ENCODE measurements at places on chromosomes 12 and 14.

DNA sequence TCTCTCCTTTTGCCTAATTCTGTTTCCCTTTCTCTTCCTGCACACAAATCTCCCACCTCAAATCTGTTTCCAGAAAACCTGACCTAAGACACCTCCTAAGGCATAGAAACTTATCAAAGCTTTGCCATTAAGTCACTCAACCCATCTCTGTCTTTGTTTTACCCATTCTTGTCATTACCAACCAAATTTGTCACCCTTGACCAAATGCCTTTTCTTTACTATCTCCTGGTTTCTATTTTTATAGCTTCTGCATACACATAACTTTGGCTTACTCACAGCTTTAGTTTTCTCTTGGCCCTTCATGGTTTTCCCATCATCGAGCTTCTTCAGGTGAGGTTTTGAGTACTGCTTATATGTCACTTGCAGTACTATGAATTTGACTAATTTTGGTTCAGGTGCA is 184.2 kb downstream of the BCAT1 start:
- DNase-seq = no peak
- no peaks in the 10 kb centered on the region for H3K36me3 ChIP-seq
- H3K4me3 ChIP-seq = no peak overlapping the region
- H3K27me3 ChIP-seq = no peaks in the 10 kb centered on the region
- H3K4me1 ChIP-seq = peaks cover 19% of the 10 kb centered on the region

DNA sequence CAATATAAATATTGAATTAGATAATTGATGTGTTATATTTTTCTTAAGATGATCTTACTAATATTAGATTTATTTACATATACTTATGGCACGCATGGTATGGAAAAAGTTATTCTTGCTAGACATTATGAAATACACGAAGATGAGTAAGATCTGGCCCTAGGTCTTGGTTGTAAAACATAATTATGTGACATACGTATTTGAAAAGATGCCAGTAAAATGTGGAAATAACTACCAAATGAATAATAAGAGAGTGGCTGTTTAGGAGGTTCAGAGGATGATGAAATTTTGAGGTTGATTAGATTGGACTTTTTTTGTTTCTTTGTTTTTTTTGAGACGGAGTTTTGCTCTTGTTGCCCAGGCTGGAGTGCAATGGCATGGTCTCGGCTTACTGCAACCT is 41.3 kb downstream of the FANCM start:
- H3K27me3 ChIP-seq = no peaks in the 10 kb centered on the region
- no peaks in the 10 kb centered on the region for H3K36me3 ChIP-seq
- H3K4me3 ChIP-seq = no peak overlapping the region
- no peaks in the 10 kb centered on the region for H3K4me1 ChIP-seq
- DNase-seq = no peak

GRCh38 chr12:32110417-32110816 is 3.8 kb downstream of the BICD1 start:
- no peak overlapping the region for H3K4me3 ChIP-seq
- H3K36me3 ChIP-seq = no peaks in the 10 kb centered on the region
- no peak for DNase-seq
- no peaks in the 10 kb centered on the region for H3K27me3 ChIP-seq

DNA sequence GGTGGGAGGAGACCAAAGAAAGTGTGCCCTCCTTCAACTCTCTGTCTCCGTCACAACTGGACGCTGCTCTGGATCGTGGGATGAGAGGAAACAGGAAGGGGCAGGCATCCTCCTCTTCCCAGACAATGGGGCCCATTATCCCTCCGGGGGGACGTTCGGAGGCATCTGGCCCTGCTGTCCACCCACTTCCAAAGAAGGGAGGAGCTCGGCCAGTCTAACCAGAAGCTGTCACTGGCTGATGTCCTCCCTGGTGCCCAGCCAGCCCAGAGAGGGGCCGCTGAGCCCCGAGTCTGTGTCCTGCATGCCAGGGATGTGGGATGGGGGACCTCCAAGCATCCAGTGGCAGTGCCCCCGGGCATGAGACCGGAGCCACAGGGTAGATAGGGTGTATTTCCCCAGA is 39.8 kb upstream of the MEG3 start:
- H3K27ac ChIP-seq = no peak overlapping the region
- H3K36me3 ChIP-seq = no peaks in the 10 kb centered on the region
- H3K4me3 ChIP-seq = no peak overlapping the region
- H3K27me3 ChIP-seq = no peaks in the 10 kb centered on the region
- no peak for DNase-seq

DNA sequence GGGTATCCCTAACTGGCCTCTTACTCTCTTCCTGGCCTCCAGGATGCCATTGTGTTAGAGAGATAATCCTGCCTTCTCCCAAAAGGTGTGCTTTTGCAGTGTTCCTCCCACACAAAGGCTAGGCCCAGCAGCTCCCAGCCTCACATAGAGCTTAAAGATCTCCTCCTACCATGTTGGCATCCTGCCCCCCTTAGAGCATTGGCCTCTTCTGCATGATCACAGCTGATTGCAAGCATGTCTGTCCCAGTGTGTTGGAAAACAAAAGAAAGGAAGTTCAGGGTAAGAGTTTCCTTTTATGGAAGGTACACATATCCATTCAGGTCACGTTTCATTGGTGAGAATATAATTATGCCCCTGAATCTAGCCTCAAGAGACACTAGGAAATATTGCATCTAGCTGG is 405.4 kb downstream of the TMTC2 start:
- H3K27me3 ChIP-seq = no peaks in the 10 kb centered on the region
- H3K4me1 ChIP-seq = no peaks in the 10 kb centered on the region
- H3K36me3 ChIP-seq = no peaks in the 10 kb centered on the region
- H3K27ac ChIP-seq = no peak overlapping the region
- no peak overlapping the region for H3K4me3 ChIP-seq

DNA sequence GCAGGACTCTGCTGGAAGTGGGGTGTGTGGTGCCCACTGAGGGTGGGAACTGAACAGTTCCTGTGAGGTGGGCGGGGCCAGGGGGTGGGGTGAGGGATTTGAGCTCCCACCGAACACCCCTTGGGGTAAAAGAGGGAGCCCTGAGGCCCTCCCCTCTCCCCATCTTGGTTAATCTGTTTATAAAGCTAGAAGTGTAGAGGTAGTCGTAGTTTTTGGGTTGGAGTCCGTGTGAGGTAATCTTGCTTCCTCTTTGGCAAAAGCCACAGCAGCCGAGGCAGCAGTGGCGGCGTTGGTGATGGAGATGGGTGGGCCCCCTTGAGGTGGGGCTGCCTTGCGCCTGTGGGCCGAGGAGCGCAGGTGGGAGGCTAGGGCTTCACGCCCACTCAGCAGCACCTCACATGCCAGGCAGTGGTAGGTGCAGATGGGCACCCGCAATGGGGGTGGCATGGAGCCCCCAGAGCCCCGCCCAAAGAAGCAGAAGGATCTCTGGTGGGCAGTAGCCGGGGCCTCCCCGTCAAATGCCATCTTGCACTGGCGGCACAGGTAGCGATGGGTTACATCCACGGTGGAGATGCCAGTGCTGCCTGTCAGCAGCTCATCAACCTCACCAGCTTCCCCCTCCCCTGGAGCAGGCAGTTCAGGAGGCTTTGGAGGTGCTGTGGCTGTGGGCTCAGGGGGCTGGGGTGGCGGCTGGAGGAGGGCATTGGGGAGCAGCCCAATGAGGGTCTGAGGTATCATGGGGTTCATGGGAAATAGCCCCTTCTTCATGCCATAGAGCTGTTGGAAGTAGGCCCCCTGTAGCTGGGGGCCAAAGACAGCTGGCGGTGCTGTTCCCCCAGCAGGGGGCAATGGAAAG is 29.6 kb downstream of the ZFHX2 start:
- H3K36me3 ChIP-seq = no peaks in the 10 kb centered on the region
- peaks cover 5% of the 10 kb centered on the region for H3K4me1 ChIP-seq
- no peak for DNase-seq

GRCh38 chr14:85512451-85512850 is 17.5 kb upstream of the FLRT2 start:
- no peaks in the 10 kb centered on the region for H3K36me3 ChIP-seq
- H3K27ac ChIP-seq = no peak overlapping the region
- no peaks in the 10 kb centered on the region for H3K4me1 ChIP-seq
- H3K27me3 ChIP-seq = no peaks in the 10 kb centered on the region
- no peak overlapping the region for H3K4me3 ChIP-seq
- DNase-seq = no peak

- no peak overlapping the region for H3K27ac ChIP-seq
- no peaks in the 10 kb centered on the region for H3K27me3 ChIP-seq
Measured at GRCh38 chr12:8680533-8680932, 17.3 kb upstream of the RIMKLB start.
